Occipital lobe (tissue), 3 donors: ENCODE measurements at places on chromosomes 2 and 18.

GRCh38 chr2:240347373-240347940, 88.0 kb upstream of the GPC1 start:
- no peak for DNase-seq

- DNase-seq = no peak
Observed at GRCh38 chr2:226869371-226869770, 33.5 kb downstream of the RHBDD1 start.

DNA sequence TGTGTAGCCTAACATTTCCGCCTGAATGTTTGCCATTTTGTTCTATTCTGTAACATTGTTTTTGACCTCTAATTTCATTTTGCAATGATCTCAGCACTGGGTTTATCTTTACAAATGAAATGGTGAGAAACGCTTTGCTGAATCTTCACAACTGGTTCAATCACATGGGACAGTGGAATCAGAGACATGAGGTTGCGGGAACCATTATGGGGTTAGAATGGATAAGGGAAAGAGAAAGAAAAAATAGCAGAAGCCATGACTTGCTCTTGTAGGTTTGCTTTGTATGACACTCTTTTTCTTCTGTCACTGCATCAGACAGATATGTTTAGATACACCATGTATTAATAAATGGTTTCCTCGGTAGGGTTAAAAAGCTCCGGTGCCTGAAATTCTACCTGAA, 114.3 kb upstream of the PELI1 start:
- no peak for DNase-seq

DNA sequence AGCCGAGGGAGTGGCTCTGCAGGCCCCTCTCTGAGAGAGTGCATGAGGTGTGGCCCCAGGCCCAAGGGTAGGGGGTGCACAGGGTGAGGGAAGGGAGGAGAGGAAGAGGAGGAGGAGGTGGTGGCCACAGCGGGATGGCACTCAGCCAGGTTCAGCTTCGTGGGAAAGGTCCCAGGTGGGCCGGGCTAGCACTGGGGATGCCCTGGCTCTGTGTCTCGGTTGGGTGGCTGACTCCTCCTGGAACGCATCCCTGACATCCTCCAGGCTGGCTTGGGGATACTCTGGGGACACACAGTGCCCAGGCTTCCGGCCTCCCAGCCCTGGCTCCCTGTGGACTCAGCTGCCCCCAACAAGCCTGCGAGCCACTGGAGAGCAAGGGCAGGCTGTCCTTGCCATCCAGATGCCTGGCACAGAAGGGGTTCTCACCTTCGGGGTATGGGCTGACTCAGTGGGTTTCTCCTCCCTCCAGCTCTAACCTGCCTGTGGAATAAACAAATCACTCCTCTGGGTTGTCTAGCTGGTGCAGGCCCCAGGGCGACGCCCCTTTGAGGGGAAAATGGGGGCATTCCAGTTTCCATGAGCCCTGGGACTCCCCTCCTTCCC, 582 bp upstream of the ZAP70 start:
- no peak for DNase-seq

- no peak for DNase-seq
Observed at GRCh38 chr2:72235497-72236415, 88.1 kb upstream of the CYP26B1 start.

- DNase-seq = no peak
Observed at GRCh38 chr18:49227441-49228165, 232.8 kb downstream of the DYM start.

GRCh38 chr18:5420906-5421305, 122.9 kb downstream of the EPB41L3 start:
- DNase-seq = no peak

DNA sequence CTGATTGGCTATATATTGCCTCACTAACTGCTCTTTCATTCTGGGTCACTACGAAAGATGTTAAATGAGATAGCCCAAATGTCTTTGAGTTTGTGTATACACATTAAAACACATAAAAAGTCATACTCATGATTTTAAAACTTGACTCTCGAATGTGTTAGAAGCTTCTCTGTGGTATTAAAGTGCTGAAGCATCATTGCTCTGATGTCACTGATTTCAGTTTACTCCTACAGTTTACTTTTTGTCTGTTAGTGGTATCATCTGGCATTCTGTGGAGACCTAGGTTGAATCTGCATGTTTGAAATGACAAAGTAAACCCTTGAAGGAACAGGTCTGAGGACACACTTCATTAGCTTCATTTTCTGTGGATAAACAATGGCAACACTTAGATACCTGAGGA, 10.7 kb downstream of the NT5DC4 start:
- no peak for DNase-seq

DNA sequence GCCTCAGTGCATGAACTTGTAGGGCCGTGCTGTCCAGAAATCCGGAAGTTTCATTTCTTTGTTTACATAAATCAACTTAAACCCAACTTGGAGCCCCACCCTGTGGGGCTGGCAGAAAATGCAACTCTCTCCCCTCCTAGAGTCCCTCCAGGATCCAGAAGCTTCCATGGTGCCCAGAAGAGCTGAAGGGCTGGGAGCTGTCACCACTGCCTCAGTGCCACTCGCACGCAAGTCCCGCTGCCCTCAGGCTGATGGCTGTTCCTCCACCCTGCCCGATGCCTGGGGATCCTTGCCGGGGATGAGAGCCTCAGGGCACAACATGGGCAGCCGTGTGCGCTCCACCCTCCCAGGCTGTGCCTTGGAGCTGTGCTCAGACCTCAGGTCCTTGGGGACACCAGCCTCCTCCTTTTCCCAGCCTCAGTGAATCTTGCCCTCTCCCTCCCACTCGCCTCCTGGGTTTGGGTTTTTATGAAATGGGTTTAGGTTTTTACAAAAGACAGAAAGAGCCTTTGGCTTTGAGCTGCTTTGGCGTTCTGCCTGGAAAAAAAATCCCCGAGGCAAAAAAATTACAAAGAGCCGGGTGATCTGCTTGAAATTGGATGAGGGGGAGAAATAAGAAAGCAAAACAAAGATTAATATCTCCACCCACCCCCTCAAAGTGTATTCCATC, 155.2 kb downstream of the TWIST2 start:
- DNase-seq = no peak

- peak; percentile 60 for DNase-seq
Observed at GRCh38 chr2:127516041-127516762, 10.1 kb downstream of the IWS1 start.
